Caki2 (cell line): ENCODE measurements at places on chromosomes 16 and 17.

- no peak for DNase-seq
Measured at GRCh38 chr16:86061721-86062120, 162.8 kb downstream of the IRF8 start.

DNA sequence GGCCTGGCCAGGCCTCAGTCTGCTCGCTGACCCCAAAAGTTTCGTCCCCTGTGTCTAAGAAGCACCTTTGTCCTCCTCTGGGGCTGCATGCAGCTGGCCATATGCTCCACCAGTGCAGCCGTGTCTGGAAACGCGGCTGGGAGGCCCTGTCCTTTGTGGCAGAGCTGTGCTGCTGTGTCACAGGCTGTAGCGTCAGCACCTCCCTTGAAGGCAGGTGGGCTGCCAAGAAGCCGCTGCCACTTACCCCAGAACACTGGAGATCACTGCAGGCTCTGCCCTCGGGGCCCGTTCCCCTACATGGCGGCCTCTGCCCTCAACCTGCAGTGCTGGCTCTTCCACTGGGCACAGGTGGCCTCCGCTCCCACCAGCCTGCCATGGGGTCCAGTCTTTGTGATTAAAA, 15.7 kb upstream of the MC1R start:
- DNase-seq: no peak

DNA sequence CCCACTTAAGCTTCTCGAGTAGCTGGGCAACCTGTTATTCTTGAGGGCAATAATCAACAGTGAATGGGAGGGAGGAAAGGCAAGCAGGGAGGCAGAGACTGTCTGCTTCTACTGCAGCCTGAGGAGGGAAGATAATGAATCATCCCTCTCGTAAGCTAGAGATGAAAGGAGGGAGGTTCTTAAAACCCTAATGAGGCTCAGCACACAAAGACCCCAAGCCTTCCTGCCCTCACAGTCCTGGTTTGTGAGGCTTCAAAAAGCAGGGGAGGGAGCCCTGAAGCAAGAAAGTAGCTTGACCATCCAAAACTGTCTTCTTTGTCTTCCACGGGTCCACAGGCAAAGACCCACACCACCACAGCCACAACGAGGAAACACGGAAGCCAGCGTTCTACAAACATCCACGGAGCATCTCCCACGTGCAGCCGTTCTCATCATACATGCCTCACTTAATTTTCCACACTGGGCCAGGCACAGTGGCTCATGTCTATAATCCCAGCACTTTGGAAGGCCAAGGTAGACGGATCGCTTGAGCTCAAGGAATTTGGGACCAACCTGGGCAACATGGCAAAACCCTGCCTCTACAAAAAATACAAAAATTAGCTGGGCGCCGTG, 1.8 kb downstream of the PIK3R5 start:
- DNase-seq: no peak

DNA sequence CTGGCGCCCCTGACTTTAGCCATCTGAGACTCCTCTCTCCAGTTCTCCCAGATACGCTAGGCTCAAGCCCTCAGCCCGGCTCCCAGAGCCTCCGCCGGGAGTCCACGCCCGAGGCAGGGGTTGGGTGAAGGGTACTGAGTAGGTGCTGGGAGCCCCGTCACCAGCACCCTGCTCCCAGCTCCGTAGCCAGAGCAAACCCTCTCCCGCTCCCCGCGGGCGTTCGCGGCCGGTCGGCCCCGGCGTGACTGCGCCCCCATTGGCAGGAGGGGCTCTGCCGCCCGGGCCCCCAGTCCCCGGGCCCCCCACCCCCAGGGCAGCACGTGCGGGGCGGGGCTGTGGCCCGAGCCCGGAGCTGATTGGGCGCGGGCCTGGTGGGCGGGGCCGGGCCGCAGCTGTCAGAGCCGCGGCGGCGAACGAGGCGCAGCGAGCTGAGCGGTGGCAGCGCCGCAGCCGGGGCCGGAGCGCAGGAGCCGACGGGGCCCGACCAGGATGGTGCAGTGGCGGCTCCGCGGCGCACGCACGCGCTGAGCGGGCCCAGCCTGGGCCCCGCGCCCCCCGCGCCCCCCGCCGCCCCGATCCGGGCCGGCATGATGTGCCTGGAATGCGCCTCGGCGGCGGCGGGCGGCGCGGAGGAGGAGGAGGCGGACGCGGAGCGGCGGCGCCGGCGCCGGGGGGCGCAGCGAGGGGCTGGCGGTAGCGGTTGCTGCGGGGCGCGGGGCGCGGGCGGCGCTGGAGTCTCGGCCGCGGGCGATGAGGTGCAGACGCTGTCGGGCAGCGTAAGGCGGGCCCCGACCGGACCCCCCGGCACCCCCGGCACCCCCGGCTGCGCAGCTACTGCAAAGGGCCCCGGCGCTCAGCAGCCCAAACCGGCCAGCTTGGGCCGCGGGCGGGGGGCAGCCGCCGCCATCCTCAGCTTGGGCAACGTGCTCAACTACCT, at the start of gene SPNS2:
Gene SPNS2 (plus strand): TSS at position 421 of the 937 bp plus-strand sequence. CDS start 167 bp downstream, at position 588.
- peak; percentile 44 for DNase-seq

DNA sequence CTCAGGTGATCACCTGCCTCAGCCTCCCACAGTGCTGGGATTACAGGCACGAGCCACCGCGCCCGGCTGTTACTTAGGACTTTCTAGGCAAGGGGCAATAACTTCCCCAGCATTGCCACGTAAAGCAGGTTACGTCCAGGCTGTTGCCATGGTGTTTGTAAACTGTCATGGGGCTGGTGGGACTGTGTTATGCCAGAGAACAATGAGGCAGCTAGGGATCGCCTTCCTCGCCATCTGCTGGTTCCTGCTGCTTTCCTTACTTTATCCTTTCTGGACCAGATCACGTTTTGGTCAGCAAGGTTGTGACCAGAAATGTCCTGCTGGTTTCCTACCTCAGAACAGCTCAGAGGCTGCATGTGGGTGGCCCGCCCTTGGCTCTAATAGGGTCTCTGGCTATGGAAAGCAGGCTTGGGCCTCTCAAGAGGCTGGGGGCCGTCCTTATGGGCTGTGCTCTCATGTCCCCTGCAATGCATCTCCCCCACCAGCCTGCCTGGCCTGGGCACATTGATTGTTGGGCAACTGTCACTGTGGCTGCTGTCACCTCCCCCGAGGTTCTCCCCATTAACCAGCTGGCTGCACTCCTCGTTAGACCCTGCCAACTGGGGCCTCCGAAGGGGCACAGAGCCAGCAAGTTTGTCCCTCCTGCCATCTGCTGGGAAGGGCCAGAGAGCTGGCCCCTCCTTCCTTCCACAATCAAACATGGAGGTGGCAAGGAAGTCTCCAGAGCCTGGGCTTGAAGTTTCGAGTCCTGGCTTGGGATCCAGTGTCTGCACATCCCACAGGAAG, 28.2 kb upstream of the ZC3H18 start:
- DNase-seq: no peak

DNA sequence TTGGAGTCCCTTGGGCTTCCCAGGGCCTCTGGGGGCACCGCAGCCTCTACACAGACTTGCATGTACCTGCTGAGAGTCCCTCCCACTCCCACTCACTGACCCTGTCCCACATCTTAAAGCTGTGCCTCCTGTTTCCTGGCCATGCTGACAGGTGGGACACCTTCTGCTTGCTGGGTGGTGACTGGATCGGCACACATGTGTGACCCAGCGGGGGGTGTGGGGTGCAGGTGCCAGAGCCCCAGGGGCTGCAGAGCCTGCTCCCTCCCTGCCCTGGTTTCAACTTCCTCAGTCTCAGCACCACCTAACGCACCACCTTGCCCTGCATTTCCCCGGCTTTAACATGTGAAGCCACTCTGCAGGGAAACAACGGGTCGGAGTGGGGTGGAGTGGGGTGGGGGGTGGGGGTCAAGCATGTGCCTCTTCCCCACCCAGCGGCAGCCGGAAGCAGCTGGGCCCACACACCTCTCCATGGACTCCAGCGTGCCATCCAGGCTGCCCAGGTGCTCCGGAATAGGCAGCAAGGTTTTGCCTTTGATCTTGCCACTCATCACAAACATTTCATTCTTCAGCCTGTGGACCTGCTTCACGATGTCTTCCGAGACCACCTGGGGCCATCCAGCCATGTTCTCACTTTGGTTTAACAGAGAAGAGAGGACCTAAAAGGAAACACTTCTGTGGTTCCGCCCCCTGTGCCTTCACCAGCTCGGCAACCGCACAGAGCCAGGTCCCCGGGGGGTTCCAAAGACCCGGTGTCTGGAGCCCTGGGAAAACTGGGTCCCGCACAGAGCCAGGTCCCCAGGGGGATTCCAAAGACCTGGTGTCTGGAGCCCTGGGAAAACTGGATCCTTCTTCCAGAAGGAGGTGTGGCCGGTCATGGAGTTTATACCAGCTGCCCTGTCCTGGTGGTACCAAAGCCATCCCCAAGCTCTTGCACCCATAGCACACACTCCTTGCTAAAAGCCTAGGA, 4.7 kb downstream of the DNAH17 start:
- no peak for DNase-seq

DNA sequence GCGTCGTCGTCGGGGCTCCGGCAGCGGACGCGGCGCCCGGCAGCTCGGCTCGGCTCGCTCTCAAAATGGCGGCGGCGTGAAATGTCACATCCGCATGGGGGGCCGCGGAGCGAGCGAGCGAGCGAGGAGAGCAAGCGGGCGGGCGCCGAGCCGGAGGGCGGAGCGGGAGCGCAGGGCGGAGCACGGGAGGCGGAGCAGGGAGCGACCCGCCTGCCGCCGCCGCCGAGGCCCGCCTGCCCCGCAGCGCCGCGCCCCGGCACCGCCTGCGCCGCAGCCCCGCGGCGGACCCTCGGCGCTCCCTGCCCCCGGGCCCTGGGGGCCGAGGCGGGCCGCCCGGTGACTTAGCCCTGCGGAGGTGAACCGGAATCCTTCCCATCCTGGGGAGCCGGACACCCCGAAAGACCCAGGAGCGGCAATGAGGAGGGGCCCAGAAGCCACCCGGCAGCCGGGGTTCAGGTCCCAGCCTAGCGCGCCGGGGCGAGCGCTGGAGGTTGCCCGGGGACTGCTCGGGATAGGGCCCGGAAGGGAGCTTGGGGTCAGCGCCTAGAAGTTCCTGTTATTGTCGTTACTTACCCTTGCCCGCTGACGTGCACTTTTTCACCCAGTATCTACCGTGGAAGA, at the start of gene USP7:
Gene USP7 (minus strand): TSS at position 86 of the 621 bp plus-strand sequence. CDS start 621 bp downstream, outside the sequence.
- DNase-seq: peak; percentile 81

DNA sequence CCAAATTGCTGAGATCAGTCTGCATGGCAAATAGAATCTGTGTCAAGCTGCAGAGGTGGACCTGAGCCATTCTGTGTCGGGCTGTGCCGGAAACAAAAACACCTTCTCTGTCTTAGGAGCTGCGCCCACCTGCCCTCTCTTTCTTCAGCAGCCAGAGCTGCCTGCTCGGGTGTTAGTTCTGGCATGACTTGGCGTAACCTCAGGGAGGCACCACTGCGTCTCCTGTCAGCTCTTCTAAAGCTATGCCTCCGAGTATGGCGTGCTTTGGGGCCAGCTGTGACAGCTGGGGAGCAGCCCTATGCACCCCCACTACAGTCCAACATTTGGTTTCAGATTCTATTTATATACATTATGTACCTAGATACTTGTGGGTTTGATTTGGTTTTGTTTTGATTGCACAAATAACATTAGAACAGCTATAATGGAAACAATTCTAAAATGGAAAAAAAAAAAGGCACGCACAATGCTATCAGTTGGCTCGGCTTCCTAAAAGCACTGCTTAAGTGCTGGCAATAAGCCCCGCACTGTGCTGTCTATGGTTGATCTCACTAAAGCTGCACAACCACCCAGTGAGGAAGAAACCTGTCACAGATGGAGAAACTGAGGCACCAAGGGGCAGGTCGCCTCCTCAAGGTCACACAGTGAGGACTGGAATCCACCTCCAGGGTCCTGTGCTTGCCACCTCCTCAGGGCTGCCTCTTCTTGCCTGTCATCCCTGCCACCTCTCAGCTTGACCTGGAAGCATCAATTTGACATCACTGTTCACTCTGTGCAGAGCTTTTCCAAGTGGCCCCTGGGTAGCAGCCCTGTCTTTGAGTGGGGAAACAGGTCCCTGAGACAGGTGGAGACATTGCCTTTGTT, 18.7 kb upstream of the ADGRG1 start:
- no peak for DNase-seq

DNA sequence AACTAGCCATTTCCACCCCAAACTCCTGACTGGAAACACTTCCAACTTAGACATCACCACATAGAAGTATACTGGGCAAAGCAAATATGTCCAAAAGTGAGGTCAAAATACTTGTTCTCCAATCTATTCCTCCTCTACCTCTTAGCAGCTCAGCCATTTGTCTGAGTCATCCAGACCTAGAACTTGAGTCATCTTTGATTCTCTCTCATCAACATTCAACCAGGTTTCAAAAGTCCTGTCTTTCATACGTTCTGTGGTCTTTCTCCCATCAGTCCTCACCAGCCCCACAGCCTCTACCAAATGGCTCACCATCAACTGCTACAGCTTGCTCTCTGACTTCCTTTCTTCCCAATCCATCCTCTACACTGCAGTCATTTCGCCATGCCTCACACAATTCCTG, 6.8 kb downstream of the ANKFY1 start:
- no peak for DNase-seq

GRCh38 chr16:5971924-5972323, 874.3 kb upstream of the EEF2KMT start:
- no peak for DNase-seq

- no peak for DNase-seq
Measured at GRCh38 chr16:28292731-28293600, 641 bp downstream of the SBK1 start.

- DNase-seq: no peak
Measured at GRCh38 chr17:1179112-1179817, 516 bp downstream of the ABR start.

- DNase-seq: peak; percentile 35
Measured at GRCh38 chr16:17138801-17139200, 332.0 kb downstream of the XYLT1 start.

DNA sequence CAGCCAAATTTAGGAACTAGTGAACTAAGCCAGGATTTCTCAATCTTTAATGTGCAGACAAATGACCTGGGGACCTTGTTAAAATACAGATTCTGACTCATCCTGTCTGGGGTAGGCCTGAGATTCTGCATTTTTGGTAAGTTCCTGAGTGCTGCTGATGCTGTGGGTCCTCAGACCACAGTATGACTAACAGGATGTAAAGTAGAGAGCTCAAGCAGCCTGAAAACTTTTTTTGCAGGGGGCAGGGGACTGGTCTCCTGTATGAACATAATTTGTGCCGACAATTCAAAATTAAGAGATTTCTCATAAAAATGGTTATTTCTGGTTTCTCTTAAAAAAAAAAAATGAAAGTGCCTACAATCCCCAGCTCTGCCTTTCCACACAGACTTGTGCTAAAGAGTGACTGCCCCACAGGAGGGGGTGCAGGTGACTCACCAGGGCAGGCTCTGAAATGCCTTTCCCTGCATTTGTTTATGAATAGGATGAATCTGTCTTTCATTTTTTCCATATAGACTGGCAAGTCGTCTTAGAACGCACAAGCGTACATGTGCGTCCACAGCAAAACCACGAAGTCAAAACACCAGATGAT, 271.5 kb downstream of the PHKB start:
- DNase-seq: peak; percentile 12

- DNase-seq: no peak
Measured at GRCh38 chr17:68740555-68741447, 139.6 kb upstream of the FAM20A start.

- DNase-seq: peak; percentile 90
Measured at GRCh38 chr17:76446449-76447231, 6.3 kb downstream of the UBE2O start.

GRCh38 chr16:81521141-81521626, 76.6 kb downstream of the CMIP start:
- peak; percentile 82 for DNase-seq
